ENCODE measurements at places on chromosomes 1 and 21.

GRCh38 chr1:78651241-78651640 lies 1.6 kb downstream of the IFI44 start:
- DNase-seq: peak; percentile 81

- DNase-seq: no peak
Observed at GRCh38 chr1:230076121-230076520, 9.1 kb downstream of the GALNT2 start.

GRCh38 chr1:149962736-149963135 lies 26.1 kb upstream of the MTMR11 start:
- no peak for DNase-seq

- no peak for DNase-seq
Observed at GRCh38 chr1:32349211-32349708, 13.0 kb downstream of the FAM229A start.

DNA sequence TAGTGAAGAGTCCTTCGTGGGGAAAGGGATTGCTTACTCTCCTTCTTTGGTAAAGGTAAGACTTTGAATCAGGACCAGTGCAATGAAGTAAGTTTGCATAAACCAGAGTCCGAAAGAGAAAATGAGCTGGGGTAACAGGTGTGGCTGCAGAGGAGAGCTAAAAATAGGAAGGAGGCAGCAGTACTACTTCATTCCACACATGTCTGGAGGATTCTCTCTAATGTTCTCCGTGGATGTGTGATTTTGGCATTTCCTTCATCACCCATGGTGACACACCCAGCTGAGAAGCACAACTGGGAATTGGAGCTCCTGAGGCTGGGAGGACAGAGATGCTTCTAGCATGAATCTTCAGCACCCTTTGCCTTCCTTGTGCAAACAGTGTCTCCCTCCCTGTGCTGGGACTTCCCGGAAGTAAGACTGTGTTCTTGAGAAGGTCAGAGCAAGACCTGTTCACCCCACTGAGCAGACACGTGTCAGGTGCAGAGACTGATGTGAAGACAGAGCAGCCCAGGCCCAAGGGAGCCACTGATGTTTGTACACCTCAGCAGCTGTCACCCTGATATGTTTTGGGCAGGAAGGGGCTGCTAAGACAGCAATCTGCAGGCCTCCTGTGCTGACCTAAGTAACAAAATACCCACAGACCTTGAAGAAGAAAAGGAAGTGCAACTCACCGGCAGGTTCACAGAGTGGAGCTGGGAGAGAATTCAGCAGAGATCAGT lies 13.3 kb downstream of the FCRL1 start:
- no peak for DNase-seq

DNA sequence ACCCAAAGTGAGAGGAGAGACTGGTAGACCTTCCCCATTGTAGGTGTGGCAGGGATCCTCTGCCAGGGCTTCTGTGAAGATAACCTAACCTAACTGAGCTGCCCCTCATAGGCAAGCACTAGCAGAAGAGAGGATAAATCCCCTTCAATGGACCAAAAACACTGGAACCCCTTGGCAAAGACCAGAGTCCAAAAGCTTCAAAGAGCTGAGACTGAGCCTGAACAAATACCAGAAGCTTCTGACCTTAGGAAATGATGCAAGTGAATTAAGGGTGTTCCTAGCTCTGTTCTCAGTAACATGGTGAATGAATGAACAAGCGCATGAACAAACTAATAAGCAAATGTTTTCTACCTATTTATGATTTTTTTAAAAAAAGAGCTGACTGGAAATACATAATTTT lies 123.2 kb downstream of the RRAGC start:
- no peak for DNase-seq

DNA sequence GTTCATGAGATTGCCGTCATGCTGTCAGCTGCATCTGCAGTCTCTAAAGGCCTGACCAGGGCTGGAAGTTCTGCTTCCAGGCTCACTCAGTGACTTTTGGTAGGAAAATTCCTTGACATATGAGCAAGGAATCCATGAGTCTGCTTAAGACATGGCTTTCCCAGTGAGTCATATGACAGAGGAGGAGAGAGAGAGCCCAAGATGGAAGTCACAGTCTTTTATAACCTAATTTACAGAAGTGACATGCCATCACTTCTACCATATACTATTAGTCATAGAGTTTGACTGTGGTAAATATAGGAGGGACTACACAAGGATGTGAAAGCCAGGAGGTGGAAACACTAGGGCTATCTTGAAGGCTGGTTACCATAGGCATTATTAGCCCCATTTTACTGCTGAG lies 115.2 kb downstream of the ROR1 start:
- peak; percentile 66 for DNase-seq

DNA sequence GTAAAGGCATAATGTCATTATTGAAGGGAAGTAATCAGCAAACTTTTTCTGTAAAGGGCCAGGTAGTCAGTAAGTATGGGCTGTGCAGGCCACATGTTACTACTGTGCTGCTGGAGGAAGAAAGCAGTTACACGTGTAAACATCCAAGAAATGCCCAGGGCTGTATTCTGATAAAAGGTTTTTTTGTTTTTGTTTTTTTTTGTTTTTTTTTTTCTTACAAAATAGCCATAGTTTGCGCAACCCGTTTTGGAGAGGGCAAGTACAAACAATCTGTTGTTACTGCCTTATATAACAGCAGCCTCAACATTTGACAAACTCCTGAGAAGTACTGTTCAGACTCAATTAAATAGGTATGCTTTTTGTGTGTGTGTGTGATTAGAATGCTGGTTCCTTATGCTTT lies 26.7 kb upstream of the MTMR11 start:
- no peak for DNase-seq

DNA sequence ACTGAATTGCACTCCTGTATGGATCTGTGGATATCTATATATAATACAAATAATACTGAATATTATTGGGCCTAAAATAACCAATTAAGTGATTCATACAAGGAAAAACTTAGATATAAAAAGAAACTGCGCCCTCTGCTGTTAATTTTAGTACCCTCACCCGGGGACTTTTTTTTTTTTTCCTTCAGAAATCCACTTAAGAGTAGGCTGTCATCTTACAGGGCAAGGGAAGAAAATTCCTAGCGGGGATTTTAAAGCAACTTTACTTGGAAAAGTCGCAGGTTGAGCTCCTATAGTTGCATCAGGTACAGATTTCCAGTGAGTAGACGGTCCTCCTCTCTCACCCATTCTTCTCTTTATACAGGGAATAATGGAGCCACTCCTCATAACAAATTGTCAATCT lies 1.3 kb downstream of the NTNG1 start:
- DNase-seq: peak; percentile 82

DNA sequence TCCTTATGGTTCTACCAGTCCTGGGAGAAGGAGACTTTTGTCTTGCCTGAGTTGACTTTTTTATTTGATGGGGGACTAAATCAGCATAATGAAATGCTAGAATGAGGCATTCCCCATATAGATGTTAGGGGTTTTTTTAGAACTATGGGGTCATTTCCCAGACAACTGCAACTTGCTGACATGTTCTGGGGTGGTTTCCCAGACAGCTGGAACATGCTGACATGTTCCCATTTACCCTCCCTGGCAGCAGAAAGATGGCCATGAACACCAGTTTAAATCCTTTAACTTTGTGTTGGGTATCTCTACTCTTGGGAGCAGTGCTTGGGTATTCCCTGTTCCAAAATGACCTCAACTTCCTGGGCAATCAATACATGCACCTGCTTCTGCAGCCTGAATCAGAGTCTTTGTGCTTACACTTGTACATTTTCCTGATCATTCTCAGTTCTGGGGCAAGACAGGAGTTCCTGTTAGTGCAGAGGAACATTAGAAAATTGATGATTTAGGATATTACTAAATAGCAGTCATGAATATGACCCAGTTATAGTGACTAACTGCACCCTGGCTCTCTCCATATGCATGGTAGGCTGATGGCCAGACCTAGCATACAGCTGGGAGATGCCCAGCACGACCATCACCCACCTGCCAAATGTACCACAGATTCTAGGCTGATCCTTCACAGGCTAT lies 75.4 kb upstream of the CD5L start:
- no peak for DNase-seq

DNA sequence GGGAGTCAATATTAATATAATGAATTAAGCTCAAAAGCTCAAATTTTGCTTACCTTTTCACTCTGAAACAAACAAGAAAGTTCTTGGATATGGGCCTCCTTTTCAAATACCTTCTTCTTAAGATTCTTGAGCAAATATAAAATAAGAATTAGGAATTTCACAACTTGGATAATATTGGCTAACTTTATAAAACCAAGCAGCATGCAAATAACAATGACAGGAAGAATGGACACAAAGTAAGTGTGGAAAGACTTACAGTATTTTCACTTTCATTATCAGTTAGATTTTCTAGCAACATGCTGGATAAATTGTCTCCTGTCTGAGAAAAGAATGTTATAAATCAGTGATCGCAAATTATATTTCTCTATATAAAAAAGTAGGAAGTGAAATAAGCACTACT lies 13.2 kb downstream of the ODF2L start:
- DNase-seq: no peak

- DNase-seq: no peak
Observed at GRCh38 chr1:174818014-174818616, 181.6 kb upstream of the CACYBP start.

GRCh38 chr1:15406614-15407559 lies 2.8 kb upstream of the EFHD2 start:
- peak; percentile 78 for DNase-seq

DNA sequence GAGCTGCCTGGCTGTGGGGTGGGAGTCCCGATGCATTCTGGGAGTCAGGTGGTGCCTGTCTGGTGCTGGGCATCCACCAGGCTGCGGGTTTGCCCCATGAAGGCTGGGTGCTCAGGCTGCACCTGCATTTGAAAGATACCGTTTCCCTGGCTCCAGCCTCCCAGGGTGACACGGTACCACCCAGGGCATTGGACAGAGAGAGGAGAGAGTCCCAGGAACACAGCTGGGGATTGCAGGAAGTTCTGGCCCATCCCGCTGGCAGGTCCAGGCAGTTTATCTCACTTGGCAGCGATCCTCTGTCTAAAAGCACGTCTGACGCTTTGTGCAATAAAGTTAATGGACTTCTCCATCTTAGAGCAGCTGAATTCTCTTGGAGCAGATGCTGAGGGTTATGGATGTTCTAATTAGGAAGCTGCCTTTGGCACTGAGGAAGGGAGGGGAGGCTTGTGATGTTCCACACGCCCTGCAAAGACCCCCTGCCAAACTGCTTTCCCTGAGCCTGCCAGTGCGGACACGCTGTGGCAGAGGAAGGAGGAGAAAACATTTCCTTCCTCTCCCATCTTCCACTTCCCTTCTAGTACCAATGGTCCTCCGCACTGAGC lies 246.9 kb downstream of the GRIK3 start:
- DNase-seq: no peak

GRCh38 chr1:65791396-65791795 lies 1.3 kb upstream of the PDE4B start:
- DNase-seq: peak; percentile 9

GRCh38 chr1:116950517-116951199 lies 40.9 kb downstream of the PTGFRN start:
- DNase-seq: no peak

GRCh38 chr21:39132248-39132647 lies 51.0 kb downstream of the PSMG1 start:
- no peak for DNase-seq

DNA sequence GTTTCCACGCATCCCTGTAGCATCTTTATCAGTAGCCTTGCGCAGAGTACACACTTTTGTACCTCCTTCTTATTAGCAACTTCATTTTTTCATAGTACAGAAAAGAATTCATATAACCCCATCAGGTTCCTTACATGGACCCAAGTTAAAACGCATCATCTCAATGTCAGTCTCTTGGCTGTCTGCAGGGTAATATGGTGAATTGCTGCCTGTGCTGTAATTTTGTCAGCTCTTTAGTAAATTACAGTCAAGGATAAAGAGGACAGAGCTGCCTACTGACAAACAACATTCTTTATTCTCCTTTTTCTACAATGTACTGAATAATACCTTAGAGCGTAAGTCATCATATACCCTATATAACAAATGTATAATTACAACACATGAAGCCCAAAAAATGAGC lies 222.5 kb downstream of the MRPL39 start:
- no peak for DNase-seq

DNA sequence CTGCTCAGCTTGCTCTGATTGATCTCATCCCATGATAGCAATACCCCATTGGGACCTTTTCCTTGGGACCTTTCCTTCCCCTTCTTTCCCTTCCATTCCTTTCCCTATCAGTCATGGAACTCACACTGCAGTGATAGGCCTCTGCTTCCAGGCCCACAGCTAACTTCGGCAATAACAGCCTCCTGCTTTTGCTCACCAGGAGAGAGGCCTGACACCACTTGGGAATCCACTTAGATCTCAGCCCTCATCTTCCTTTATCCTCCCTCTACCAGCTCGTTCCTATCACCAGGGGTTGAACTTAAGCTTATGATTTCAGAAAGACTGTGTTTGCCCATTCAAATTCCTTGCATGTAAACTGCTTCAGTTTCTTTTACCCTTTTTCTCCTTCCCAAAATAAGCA lies 11.0 kb upstream of the TIPRL start:
- no peak for DNase-seq

GRCh38 chr1:41353744-41354143 lies 7.5 kb upstream of the FOXO6 start:
- no peak for DNase-seq

- DNase-seq: no peak
Observed at GRCh38 chr1:17688217-17688810, 66.8 kb upstream of the ACTL8 start.

DNA sequence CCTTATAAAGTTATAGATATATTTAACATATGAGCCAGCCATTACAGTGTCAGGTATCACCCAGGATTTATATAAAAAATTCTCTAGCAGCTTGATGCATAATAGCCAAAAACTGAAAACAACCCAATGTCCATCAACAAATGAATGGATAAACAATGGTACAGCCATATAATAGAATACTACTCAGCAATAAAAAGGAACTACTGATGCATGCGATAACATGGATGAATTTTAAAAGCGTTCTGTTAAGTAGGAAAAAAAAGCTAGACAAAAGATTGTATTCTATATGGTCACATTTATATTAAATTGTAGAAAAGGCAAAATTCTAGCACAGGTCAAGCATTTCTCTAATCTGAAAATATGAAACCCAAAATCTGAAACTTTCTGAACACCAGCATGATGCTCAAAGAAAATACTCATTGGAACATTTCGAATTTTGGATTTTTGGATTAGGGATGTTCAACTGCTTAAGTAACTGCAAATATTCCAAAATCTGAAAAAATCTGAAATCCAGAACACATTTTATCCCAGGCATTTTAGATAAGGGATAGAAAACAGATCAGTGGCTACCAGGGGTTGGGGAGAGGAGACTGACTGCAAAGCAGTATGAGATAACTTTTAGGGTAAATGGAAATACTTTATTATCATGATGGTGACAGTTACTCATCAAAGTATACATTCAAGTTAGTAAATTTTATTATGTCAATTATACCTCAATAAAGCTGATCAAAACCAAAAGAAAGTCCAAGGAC lies 22.0 kb downstream of the SLC16A1 start:
- DNase-seq: no peak

GRCh38 chr1:224623310-224623714 lies 7.2 kb downstream of the CNIH3 start:
- DNase-seq: peak; percentile 66
